ENCODE measurements at places on chromosomes 1 and 21.

DNA sequence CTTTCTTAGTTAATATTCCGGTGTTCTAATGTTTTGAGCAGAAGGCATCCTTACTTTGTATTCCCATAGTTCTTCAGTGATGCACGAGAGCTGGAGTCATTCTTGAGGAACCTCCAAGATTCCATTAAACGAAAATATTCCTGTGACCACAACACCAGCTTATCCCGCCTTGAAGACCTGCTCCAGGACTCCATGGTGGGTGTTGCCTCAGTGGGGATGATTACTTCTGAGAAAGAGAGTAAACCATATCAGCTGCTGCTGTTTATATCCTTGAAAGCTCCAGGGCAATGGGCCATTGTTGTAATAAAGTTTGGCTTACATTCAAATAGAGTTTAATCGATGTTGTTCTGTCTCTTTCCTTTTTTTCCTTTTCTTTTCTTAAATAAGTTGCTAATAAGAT, 93.1 kb downstream of the MACF1 start:
- ATAC-seq = peak; percentile 51

DNA sequence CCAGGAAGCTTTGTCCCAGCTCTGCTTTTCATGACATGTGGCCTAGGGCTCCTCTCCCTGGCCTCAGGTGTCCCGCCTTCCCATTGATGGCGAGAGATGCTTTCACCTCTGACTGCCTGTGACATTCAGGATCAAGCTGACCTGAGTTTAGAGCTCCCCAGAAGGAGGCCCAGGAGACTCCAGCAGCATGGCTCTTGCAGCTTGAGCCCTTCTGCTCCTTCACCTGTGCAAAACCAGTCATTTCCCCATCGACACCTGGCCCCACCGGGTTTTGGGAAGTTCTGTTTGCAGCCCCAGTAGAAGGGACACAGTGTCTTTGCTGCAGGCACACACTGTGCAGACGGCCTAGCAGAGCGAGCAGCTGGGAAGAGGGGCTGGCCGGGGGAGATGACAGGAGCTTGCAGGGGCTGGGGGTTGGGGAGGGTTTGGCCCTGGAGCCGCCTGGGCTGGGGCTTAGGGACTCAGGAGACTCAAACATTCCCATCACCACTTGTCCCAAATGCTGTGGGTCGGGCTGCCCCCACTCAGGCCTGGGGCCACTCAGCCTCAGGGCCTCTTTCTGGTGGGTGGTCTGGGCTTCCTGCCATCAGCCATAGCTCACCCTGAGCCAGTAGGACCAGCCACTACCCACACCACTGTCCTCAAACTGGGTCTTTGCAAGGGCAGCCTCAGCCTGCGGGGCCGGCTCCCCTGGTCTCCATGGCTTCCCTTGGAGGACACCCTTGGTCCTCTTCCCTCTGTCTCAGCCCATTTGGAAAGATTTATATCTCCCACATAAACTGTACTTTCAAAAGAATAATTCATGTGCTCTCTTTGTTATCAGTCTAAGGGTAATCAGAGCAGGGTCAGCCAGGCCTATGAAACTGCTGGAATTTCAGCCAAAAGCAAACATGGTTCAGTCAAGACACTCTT, 3.8 kb upstream of the EDN2 start:
- ATAC-seq = no peak

GRCh38 chr1:216183007-216183406, 240.2 kb downstream of the USH2A start:
- no peak for ATAC-seq

- peak; percentile 54 for ATAC-seq
Measured at GRCh38 chr21:42525029-42525581, 11.5 kb downstream of the SLC37A1 start.

DNA sequence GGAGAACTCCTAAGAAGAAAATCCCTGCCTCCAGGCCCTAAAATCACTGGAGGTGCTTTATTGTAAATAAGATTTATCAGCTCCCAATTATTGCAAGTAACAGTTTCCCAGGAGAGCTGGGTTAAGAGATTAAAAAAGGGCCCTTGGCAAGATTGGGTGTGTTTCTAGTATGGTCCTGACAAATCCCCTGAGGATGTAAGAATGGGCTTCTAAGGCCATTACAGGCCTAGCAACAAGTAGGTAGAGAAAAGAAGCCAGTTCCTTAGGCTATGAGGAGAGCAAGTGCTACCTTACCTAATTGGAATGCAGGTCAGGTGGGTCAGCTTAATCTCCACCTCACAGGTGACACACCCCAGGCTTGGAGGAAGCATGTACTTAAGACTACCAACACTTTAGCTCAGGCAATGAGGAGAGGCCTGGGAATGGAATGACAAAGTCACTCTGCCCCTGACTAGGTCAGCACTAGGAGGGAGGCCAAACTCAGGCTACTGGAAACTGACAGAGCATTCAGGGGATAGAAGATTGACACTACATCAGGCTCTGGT, 6.8 kb upstream of the OTUD7B start:
- no peak for ATAC-seq

GRCh38 chr1:112444269-112444668, 48.3 kb downstream of the CTTNBP2NL start:
- ATAC-seq = no peak

- ATAC-seq = no peak
Measured at GRCh38 chr1:150554086-150554452, 4.9 kb downstream of the ADAMTSL4 start.

DNA sequence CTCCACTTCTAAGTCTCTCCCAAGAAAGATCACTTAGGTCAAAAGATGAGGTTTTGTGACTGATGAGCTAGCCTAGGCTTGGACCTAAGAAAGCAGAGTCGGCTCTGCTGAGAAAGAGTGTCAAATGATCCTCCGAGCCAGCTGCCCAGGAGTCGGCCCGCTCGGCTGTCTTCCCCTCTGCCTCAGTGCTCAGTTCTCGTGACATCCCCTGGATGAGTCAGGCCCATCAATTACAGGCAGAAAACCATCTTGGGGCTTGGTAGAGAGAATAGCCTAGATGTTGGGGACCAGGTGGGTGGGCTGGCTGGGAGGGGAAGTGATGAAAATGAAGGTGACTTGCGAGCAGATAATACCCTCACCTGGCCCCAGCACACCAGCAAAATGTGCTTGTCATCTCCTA, 60.5 kb downstream of the SLC66A1 start:
- ATAC-seq = peak; percentile 52

- ATAC-seq = no peak
Measured at GRCh38 chr21:29196670-29197191, 66.3 kb downstream of the MAP3K7CL start.

DNA sequence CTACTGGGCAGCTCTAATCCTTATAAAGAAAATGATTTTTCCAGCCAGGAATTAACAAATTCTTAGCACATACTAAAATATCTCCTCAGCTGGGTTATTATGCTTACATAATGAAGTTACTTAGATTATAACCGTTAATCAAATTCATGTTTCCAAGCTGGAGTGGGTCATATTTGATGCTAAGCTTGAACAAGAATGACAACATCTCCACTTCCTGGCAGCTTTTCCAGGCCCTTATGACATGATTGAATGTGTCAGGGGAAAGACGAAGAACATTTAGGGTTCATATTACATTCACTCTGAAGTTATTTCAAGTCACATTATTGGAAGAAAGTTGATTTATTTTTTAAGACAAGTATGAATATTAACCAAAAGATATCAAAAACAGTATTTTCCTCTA, 333.7 kb downstream of the PCP4 start:
- ATAC-seq = no peak

- ATAC-seq = no peak
Measured at GRCh38 chr1:53944469-53945182, 873 bp downstream of the IFT25 start.

GRCh38 chr1:88649932-88650331, 34.1 kb upstream of the PKN2 start:
- ATAC-seq = no peak

DNA sequence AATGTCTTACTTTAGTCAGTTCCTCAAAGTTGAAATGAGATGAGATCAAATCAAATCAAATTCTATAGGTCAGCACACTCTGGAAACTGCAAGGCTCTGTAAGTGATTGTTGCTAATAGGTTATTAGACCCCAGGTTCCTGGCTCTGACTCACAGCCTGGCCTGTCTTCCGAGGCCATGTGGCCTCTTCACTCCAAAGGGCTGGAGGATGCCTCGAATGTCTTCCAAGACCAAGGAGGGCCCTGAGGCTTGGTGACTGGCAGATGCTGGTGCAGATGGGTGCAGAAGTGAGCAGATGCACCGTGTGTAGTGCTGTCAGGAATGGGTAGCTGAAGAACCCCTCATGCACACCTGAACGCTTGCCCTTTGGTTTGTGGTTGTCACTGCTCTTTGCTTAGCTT, 113.4 kb downstream of the MAB21L3 start:
- ATAC-seq = no peak

DNA sequence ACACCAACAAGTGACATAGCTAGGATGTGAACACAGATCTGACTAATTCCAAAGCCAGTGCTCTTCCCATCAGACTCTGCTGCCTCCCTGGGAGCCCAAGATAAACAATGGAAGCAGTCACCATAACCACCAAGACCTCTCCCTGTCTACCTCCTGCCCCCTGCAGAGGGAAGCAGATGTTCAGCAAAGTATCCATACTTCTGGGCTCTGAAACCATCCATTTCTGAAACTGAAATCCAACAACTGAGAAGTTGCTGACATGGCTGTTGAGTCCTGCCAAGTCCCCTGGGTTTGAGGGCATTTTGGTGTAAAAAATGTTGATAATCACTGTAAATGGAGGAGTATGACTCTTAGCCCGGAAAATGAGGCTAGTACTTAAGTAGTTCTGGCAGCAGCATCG, 102.1 kb downstream of the TYW3 start:
- no peak for ATAC-seq

- ATAC-seq = no peak
Measured at GRCh38 chr1:38028105-38028591, 15.6 kb downstream of the UTP11 start.

GRCh38 chr1:18528616-18529015, 47.9 kb downstream of the KLHDC7A start:
- ATAC-seq = no peak

DNA sequence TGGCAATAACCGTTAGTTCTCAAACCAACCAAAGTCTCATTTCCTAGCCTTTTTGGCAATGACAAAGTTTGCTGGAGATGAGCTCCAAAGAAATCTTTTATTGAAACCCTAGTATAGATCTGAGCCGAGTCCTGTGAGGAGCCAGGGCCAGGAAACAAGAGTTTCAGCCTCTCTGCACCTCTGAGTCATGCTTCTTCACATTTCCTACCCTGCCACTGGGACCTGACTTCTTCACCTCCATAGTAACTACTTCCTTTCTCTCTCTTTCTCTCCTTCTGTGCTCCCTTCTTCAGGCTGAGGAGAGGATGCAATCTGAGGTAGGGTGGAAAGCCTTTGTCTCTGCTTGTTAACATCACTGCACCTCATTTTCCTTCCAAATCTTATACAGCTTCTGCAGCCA, 38.7 kb upstream of the IPO9 start:
- ATAC-seq = peak; percentile 38

DNA sequence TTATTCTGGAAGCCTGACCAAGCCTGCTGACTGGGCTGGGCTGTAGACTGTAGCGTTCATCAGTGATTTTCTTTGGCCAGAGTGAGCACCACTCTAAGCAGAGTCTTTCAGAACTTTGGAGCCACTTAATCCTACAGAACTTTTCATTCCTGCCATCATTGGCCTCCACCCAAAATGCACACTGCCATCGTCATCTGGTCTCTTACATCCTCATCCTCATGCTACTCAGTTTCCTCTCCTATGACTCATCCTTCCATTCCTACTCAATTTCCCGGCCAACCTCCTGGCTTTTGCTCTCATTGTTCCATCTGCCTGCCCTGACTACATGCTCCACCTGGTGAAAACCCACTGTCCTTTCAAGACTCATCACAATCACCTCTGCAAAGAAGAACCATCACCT, 233.8 kb upstream of the USP25 start:
- no peak for ATAC-seq

GRCh38 chr1:74611887-74612286, 61.7 kb downstream of the ERICH3 start:
- ATAC-seq = no peak

DNA sequence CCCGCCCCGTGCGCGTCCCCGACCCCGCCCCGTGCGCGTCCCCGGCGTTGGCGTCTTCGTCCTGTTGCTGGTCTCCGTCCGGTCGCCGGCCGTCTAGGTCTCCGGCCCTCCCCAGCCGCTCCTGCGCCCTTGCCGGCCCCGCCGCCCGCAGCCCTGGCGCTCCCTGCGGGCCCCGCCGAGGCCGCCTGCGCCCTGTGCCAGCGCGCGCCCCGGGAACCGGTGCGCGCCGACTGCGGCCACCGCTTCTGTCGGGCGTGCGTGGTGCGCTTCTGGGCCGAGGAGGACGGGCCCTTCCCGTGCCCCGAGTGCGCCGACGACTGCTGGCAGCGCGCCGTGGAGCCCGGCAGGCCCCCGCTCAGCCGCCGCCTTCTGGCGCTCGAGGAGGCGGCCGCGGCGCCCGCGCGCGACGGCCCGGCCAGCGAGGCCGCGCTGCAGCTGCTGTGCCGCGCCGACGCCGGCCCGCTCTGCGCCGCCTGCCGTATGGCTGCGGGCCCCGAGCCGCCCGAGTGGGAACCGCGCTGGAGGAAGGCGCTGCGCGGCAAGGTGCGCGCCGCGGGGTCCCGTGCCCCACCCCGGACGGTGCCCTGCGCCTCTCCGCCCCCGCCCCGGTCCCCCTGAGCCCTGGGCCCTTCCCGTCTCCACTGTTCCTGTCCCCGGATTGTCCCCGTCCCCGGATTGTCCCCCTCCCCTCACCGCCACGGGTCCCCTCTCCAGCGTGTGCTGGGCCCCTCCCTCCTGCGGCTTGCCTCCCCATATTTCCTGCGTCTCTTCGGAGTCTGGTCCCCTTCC, at the start of gene RNF187:
RNF187 (plus strand) TSS at position 47 of the 789 bp plus-strand sequence.
- ATAC-seq = peak; percentile 93

- no peak for ATAC-seq
Measured at GRCh38 chr1:58585166-58585565, 8.1 kb upstream of the TACSTD2 start.
